ENCODE measurements at places on chromosomes 1 and 21. TPM values are rescaled to one million over a fixed set of nuclear protein-coding genes. Genes with fewer than 3 reads are reported as not detected.

Gene ALG14
- 5.5 TPM for polyA plus RNA-seq

- peak; percentile 34 for DNase-seq
Observed at GRCh38 chr1:39081271-39082009, 55.3 kb downstream of the NDUFS5 start.

GRCh38 chr1:203796236-203796605 lies 798 bp downstream of the ZBED6 start:
- DNase-seq: peak; percentile 46

GRCh38 chr1:245983294-245983967 lies 523.6 kb downstream of the SMYD3 start:
- no peak for DNase-seq

Gene SPATA46
- not detected for polyA plus RNA-seq

DNA sequence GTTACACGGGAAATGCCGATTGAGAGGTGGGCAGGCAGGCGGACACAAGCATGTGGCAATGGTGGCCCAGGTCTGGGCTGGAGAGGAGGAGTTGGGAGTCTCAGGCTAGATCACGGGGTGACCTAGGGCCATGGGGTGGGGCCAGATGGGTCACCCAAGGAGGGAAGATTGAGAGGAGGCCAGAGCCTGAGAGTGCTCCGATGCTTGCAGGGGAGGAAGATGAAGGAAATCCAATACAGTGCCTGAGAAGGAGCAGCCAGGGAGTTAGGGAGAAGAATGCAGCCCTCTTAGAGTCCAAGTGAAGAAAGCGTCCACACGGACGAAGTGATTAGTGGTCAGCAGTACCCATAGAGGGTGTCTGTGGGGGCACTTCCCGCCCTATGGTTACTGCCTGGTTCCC lies 61.4 kb upstream of the FAM3B start:
- no peak for DNase-seq

DNA sequence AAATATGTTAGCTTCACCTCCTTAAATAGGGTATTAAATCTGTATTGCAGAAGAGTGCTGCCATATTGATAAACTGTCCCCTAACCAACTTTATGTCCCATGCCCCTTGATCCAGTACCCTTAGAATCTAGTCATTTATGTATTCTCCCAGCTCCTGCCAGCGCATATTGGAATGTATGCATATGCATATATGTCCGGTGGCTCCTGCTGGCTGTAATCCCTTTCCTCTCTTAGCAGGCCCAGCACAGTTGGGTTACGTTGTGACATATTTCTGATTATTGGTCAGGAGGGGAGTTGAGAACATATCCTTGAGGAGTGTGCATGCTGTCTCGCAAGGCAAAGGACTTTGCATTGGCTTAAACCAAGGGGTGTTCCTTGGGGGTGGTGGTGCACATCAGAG lies 29.2 kb upstream of the CREG1 start:
- DNase-seq: no peak

DNA sequence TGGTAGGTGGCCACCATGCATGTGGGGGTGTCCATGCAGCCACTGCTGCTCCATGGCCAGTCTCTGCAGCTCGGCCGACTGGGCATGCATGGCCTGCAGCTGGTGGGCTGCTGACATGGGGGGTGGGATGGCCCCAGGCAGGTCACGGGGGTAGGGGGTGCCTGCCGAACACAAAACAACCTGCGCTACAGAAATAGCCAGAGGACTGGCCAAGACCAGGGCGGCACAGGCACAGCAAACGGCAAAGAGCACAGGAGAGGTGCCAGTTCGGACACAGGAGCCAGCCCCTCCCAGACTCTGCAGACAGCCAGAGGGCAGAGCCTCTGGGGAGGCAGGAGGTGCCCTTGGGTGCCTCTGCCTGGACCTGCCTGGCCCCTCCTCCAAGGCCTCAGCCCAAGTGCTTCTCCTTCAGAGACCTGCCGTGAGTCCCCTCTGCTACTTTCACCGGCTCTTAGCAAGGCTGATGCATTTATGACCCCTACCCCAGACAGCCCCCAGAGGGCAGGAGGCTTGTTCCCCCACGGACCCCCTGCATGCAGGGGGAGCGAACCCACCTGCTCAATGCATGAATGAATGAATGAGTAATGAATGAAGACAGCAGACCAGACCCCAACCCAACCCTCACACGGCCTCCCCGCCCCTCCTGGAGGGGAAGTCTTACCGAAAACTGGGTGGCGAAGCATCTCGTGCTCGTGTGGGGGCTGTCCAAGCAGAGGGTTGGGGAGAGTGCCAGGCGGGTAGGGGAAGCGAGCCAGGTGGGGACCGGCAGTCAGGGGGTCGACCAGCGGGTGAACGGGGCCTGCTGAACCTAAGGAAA lies 37.7 kb downstream of the SLC45A1 start:
- no peak for DNase-seq

Gene COX20
- 6.6 TPM for polyA plus RNA-seq

- DNase-seq: no peak
Observed at GRCh38 chr1:40895601-40896000, 33.4 kb upstream of the CITED4 start.

- peak; percentile 97 for DNase-seq
Observed at GRCh38 chr1:234683861-234684632, 74.1 kb upstream of the IRF2BP2 start.

DNA sequence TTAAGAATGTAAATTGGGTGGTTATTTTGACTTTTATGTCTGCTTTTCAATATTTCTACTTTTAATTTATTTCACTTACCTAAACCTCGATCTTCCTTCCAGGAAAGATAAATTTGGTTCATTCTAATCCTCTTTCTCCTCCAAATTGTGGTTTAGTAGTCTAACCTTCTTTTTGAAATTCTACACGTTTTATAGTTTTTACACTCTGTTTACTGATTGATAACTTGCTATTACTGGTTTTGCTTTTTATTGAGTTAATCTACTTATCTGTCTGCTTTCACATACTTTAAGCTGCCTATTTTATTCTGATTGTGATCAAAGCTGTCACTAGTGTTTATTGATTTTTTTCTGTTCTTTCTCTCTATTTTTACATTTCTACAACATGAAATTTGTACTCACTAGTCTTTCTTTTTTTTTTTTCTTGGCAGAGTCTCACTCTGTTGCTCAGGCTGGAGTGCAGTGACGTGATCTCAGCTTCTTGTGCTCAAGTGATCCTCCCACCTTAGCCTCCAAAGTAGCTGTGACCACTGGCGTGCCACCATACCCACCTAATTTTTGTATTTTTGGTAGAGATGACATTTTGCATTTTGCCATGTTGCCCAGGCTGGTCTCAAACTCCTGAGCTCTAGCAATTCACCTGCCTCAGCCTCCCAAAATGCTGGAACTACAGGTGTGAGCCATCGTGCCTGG lies 27.9 kb upstream of the ERRFI1 start:
- DNase-seq: no peak

GRCh38 chr1:201354901-201355295 lies 22.6 kb downstream of the TNNT2 start:
- DNase-seq: no peak

DNA sequence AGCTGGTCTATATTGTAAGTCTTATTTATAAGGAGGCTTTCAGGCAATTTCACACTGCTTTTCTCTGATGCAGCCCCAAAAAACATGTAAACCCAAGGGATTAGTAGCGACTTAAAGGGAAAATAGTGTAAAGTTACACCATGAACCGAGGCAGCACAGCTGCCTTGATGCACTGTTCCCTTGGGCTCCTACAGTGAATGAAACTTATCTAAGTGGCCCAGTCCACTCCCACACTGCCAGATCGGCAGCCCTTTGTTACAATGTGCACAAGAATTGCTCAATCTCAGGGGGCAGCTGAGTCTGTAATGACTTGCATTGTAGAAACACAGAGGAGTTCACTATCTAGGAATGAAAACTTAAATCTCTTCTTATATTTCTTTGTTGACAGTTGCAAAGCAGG lies 120.8 kb upstream of the ADGRL2 start:
- no peak for DNase-seq

- no peak for DNase-seq
Observed at GRCh38 chr1:209485167-209485566, 98.3 kb upstream of the CAMK1G start.

DNA sequence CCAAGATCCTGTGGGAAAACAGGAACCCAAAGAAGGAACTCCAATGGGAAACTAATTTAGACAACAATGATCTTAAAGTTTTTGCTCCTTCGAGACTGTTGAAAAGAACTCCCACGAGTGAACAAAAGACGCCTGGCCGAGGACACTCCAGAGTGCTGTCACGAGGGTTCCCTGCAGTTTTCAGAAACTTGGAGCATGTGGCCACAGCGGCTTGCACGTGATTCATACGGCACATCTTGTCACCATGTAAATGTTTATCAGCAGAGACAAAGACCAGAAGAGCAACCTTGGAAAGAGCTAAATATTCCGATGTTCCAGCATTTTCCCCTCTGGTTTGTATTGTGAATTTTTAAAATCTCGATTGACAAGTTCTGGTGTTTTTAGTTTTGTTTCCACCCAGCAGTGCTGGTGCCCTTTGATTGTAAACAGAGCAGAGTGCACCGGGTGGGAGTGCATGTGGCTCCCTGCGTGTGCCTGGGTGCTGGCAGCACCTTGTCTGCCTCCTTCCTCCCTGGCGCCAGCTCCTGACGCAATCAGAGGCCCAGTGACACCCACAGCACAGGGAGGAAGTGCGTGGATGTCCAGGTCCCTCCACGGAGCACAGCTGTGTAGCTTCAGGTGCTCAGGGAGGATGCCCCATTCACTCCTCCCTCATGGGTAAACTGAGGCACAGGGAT lies 23.0 kb downstream of the LRRC3 start:
- DNase-seq: no peak

- no peak for DNase-seq
Observed at GRCh38 chr1:213761845-213762407, 225.8 kb upstream of the PROX1 start.

- DNase-seq: no peak
Observed at GRCh38 chr1:215076322-215076721, 6.2 kb upstream of the KCNK2 start.

GRCh38 chr1:98898940-98899339 lies 105.7 kb downstream of the PLPPR5 start:
- DNase-seq: no peak

Gene OR6K3
- not detected for polyA plus RNA-seq

DNA sequence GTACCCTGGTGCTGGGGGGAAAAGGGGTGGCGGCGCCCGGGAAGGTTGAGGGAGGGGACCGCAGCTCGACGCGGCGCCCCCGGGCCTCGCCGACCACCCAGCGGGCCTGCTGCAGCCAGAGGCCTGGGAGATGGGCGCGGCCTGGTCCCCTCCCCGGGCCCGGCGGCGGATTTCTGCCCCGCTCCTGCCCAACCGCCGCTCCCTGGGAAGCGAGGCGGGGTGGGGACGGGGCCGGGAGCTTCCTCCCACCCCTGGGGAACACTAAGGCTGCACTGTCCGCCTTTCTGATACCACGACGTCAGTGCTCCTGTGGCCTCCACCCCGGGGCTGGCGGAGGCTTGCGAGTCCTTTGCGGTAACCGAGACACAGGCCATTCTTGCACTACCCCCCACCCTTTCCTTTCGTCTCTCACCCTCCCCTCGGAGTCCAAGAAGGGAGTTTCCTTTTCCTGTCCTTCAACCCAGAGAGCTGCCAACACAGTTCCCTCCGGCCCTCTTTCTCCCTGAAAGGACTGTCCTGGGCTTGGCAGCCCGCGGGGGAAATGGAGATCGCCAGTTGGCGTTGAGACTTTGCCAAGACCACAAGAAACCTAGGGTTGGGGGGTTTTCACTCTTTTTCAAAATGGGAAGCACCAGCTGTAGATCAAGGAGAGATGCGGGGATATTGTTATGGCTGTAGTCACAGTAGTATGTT lies 742 bp downstream of the SH3GLB1 start:
- DNase-seq: peak; percentile 48

DNA sequence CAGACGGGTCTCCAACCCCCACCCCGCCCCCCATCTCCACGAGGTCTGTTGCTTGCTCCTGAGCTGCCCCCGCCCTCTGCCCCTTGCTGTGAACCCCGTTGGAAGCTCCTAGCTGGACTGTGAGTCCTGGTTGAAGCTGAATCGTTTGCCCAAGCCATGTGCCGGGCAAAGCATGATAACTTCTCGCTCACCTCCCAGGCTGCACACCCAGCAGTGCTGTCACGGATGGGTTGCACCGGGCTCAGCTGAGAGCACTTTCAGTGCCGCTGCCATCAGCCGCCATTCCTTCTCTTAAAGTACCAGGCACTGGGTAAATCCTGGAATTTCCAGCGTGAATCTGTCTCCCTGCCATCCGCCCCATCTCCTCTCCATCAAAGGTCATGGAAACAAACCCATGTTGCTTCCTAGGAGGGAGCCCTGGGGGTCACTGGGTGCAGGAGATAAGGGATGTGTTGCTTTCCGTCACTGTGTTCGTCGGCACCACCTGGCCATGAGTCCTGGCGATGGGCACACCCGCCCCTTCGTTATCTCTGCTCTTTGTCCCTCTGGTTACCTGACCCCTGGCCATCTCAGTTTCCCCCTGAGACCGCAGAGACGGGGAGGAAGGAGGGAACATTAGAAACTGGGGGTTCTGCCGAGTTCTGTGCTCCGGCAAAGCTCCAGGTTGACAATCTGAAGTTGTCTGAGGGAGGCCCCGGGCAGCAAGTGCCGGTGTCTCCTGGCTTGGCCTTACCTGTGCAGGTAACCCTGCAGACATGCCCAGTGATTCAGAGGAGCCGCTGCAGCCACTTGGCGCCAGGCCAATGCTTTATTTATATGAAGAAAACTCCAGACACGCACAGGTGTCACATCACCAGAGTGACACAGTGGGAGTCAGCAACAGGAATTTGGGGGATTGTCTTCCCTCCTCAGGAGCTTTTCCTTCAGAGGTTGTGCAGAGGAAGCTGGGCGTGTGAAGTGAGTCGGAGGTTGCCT lies 2.7 kb downstream of the PDE9A start:
- no peak for DNase-seq

DNA sequence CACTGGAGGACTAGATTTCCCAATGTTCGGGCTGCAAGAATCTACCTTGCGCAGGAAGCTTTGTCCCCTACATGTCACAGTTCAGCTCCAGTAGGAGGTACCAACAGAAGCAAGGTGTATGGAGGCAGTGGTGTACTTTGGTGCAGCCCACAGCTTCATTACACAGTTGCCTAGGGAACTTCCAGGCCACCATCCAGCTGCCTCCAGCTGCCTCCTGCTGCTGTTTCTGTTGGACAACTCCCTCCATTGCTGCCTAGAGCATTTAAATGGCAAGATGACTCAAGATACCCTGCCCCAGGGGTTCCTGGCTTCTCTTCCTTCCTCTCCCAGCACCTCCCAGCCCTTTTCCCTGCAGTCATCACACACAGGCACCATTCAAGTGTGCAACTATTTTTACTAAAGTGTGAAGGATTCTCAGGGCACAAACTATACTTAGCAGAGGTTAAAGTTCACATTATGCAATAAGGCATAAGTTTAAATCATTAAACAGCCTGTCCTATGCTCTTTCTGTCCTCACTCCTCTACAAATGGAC lies 39.0 kb upstream of the ATP1A1 start:
- DNase-seq: no peak

DNA sequence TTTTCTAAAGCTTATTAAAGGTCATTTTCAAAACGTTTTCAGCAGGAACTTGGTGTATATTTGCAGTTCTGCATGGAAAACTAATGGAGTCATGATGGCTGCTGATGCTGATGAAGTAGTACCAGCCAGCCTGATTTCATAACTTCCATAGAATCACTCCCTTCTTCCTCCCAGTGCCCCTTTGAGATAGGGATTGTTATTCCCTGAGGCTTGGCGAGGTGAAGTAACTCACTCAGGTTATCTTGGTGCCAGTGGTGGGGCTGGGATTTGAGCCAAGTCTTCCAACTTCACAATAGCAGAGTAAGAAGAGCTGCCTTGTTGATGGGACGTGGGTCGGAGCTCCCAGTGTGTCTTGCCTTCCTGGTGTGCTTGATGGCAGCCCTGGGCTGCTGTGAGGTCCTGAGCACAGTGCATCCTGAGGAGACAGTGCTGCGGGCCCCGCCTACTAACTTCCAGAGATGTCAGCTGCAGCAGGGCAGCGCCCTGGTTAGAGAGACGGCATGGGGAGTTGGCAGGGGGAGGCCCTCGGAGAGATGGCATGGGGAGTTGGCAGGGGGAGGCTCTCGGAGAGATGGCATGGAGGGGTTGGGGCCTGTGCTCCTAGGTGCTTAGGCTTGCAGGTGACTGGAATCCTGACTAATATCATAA lies 92.6 kb downstream of the PCBP3 start:
- no peak for DNase-seq
